ENCODE measurements at places on chromosomes 5 and 9. TPM values are rescaled to one million over a fixed set of nuclear protein-coding genes. Genes with fewer than 3 reads are reported as not detected.

- no peak for DNase-seq
Measured at GRCh38 chr5:72267685-72268084, 52.4 kb downstream of the MRPS27 start.

DNA sequence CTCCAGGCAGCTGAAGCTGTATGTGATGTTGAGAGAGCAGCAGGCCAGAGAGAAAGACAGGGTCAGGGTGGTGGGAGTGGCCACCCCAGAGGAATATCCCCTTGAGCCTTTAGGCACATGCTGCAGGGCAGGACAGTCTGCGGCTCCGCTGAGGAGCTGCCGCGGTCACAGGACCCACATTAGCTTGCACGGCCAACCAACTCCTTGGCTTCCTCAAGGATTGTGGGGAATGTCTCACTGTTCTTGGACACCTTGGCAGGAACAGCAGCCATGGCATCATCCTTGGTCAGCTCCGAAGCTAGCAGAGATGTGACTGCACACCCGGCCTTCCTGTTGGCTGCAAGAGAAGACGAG, 27.8 kb downstream of the PCDHGC5 start:
- DNase-seq = no peak

GRCh38 chr9:7937761-7938491, 138.3 kb upstream of the DMAC1 start:
- DNase-seq = no peak

DNA sequence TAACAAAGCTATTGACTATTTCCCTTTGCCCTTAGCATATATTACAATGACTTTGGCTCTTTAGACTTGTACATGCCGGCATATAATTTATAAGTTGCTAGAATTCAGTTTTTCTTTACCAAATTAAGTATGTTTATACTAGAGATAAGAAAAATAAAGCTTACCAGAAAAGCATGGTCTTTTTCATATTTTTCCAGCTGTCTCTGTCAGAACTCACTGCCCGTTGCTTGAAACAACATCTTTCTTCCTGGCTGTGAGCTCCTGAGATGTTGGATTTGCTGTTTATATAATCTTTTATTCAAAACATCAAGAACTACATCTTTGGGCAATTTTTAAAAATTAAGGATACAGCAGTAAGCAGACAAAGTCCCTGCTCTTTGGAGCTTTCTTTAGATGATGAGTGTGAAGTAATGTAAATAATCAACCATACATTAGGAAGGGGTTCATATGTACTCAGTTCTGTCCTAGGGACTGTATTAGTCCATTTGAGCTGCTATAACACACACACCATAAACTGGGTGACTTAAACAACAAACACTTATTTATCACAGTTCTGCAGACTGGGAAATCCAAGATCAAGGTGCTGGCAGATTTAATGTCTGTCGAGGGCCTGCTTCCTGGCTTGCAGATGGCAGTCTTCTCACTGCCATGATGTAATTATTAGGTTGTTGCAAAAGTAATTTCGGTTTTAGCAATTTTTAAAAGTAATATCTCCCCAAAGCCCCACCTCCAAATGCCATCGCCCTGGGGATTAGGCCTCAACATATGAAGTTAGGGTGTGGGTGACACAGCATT, 45.4 kb upstream of the RANBP3L start:
- DNase-seq = no peak

DNA sequence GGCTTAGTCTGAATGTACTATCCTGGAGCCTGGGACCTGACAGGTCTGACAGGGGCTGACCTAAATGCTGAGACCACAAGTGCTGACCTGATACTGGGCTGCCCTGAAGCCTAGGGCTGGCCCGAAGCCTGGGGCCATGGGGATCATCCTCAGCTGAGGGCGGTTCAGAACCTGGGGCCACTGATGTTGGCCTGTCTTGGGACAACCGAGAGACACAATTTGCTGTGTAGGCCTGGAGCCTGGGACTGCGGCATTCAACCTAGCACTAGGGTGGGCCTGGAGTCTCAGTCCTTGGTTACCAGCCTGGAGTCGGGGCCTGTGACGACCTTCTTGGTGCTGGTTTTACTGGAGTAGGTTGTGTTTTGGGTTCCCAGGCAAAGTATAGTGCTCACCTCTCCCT, 46.3 kb downstream of the SRFBP1 start:
- no peak for DNase-seq

Gene RNF14
- total RNA-seq = 107 TPM

DNA sequence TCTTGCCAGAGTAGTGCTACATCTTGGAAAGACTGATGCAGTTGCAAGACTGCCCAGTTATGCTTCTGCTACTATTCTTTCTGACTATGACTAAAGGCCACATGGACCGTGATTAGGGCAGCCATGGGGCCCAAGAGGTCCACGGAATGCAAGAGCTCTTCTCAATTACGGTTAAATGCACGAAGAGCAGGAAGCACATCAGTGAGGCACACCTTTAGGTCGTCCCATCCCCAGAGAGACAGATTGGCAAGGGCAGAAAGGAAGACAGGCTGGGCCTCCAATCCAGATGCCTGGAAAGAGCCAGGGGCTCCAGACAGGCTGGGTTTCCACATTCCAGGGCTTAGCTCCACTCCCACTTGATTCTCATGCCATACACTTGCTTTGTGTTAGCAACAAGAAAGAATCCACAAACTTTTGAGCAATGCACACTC, 132.3 kb upstream of the SLIT3 start:
- no peak for DNase-seq

GRCh38 chr5:146109379-146109778, 4.0 kb upstream of the PLAC8L1 start:
- DNase-seq = no peak

GRCh38 chr5:117692606-117693005, 1118.0 kb upstream of the SEMA6A start:
- DNase-seq = no peak

DNA sequence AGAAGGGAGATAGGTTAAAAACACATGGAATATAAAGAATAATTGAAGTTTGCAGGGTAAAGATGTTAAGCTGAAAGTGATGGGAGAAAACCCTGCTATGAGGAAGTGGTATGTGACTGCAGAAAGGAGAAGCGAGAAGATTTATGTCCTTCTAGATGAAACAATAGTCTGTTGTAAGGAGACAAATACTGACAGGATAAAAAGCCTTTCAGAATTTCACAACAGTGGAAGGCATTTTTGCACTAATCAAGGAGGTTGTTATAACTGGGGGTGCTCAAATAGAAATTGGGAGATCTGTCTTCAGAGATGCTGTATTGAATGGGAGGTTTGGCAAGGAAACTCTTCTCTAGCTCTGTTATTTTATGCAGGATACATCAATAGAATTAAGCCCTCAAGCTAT, 69.6 kb downstream of the NMUR2 start:
- DNase-seq = no peak

- no peak for DNase-seq
Measured at GRCh38 chr9:88075966-88076285, 62.3 kb downstream of the SPATA31C2 start.

DNA sequence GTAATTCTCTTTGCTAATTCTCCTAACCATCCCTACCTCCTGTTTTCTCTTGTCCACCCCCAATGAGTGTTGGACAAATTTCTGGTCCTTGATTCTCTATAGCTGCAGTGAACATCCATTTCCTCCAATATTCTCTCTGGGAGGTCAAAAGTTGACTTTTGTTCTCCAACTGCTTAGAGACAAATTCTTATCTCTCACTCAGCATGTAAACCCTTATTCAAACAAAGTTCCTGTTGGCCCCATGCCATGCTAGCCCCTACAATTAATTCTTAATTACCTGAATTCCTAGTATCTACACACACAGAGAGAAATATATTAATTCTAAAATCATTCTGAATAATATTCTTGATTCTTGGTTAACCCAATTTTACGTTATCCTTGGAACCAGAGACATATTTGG, 472.9 kb upstream of the ACTBL2 start:
- no peak for DNase-seq

DNA sequence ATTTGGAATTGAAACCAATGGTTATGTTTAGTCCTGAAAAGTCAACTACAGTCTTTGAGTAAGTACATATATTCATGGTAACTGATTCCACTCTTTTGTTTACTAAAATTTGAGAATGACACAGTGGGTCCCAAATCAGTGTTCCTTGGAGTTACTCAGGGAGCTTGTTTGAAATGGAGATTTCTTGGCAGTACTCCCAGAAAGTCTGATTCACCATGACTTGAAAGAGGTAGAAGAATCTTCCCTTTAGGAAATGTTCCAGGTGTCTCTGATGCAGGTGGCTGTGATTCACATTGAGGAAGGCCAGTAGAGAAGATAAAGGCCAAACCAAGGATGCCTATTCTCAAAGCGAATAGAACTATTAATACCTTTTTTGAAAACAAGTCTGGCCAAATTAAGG, 1078.3 kb downstream of the CDH12 start:
- DNase-seq = no peak

DNA sequence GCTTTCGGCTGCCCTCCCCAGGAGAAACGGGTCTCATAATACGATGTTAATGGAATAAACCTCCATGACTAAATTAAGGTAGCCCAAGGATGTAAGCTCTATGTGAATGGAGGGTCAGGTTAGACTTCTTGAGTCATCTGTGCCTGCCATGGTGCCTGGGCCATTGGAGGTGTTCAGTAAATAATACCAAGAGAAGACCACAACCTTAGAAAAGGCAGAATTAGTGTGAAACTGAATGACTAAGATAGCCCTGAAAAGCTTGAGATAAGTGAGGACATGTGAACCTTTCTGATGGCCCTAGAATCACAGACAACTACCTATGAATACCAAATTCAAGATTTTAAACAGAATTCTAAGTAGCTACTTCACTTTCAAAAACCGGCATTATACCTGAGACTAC, 160.6 kb downstream of the KIAA0825 start:
- no peak for DNase-seq

- DNase-seq = no peak
Measured at GRCh38 chr5:106321242-106321641, 1349.5 kb downstream of the EFNA5 start.

DNA sequence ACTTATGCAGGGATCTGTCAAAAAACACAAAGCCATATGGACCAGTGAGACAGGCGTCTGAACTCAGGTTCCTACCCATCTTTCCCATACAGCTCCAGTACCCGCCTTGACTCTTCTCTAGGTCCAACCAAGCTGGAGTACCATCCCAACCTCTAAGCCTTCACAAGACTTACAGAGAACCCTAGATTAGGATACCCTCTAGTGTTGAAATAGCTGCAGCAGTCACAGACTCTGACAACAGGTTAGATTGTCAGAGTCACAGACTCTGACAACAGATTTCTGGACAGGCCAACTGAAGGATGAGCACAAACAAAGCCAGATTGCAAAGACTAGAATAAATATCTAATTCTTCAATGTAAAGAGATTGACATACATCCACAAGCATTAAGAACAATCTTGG, 266.1 kb downstream of the GRIA1 start:
- no peak for DNase-seq

GRCh38 chr5:142091012-142091411, 17.6 kb upstream of the NDFIP1 start:
- DNase-seq = no peak

DNA sequence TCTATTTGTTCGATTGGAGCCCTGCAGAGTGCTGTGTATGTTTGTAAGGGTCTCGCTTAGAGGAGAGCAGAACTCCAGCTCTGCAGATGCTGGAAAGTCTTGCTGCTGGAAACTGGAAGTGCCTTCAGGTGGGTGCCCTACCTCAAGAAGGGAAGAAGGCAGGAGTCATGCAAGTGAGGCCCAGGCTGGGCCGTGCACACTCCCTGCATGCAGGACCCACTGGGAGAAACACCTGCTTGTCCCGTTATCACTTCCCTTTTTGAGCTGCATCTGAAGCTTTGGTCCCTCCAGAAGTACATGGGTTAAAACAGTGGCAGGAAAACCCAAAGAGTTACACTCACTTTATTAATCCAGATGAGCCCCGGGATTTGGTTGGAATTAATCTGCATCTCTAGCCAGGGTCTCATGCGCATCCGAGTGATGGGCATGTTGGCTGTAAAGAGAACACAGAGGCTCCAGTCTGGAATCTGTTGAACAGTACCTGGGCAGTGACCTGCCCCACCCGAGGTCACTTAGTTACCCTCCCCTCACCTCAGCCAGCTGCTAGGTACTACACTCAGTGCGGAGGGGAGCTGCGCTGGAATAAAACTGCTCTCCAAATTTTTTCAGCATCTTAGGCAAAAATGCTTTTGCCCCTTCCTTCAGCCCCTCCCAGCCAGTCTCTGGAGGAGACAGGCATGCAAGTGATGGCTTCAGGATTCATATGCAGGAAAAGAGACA, 1.4 kb downstream of the IRF1 start:
- no peak for DNase-seq

GRCh38 chr5:146151970-146152369, 30.5 kb downstream of the LARS1 start:
- no peak for DNase-seq

Gene NSUN2
- 38.5 TPM for total RNA-seq

Gene MED10
- total RNA-seq = 36.1 TPM

Gene ENTREP1
- total RNA-seq = 8.0 TPM

DNA sequence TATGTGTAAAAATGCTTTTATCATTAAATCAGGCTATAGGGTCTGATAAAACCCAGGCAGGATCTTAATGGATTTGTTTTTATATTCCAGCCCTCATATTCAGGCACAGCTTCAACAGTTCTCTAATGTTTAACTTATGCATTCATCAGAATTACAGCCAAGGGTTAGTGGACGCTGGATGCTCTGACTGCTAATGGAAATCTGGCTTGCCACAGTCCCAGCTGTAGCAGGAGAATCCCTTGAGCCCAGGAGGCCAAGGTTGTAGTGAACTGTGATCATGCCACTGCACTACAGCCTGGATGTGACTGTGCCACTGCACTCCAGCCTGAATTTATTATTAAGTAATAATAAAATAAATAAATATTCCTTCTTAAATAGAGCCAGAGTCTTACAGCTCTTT, 98.0 kb downstream of the SLC25A46 start:
- no peak for DNase-seq

DNA sequence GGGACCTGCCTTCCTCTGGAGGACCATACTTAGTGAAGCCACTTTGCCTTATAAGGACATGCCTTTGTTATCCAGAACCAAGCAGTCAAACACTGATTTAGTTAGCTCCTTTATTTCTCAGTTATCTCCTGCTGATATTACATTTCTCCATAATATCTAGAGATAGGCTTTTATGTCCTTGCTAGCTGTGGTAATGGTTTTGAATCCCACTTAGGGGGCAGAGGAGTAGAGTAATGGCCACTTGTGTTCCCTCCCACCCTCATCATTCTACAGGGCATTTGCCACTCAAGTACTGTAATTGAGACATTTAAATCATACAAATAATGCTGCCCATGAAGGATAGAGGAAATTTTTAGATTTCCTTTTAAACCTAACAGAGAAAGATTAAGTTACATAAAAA, 80.9 kb downstream of the DOCK8 start:
- no peak for DNase-seq

Gene LMX1B
- total RNA-seq = not detected

DNA sequence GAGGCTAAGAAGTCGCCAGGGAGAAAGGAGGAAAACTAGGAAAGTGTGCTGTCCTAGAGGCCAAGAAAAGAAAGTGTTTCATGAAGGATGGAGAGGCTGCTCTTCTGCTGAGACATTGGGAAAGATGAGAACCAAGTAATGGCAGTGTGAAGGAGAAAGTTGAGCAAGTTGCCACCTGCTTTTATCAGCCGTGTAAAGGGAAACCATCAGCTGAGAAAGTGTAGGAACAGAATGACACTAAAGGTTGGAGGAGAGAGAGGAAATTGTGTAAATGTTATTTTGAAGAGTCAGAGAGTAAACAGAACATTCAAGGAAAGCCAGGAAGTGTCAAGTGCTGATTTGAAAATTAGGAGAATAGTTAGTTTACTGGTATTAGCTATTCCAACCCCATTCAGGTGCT, 125.0 kb downstream of the CEMIP2 start:
- no peak for DNase-seq

- no peak for DNase-seq
Measured at GRCh38 chr5:134553821-134554267, 28.4 kb downstream of the JADE2 start.
